ENCODE measurements at places on chromosomes 2 and 18. TPM values are rescaled to one million over a fixed set of nuclear protein-coding genes. Genes with fewer than 3 reads are reported as not detected.
A peak's percentile ranks its signal among the peaks of the same experiment; 100 is the strongest.

DNA sequence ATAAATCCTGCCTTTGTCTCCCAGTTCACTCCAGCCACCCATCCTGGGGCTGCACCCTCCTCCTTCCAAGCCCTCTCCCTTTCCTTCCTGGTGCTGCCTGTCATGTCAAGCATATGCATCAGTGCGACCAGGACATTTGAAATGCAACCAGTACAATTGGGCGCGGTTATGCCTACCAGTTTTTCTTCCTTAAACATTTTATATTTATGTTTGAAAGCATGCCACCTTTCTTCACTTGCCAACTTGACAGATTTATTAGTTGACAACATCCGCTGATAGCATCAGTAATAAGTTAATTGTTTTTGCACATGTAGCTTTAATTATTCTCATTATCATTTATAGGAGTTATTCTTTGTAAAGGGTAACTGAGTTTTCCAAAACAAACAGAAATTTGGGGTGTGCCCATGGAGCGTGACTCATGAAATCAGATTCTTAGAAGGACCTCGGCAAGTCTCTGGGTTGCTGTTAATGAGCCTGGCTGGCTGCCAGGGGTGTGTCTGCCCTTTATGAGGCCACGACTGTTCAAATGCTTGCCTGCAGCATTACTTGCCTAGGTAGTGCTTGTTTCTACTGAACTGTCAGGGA, 32.8 kb upstream of the IL1B start:
- peak; percentile 69 for DNase-seq

DNA sequence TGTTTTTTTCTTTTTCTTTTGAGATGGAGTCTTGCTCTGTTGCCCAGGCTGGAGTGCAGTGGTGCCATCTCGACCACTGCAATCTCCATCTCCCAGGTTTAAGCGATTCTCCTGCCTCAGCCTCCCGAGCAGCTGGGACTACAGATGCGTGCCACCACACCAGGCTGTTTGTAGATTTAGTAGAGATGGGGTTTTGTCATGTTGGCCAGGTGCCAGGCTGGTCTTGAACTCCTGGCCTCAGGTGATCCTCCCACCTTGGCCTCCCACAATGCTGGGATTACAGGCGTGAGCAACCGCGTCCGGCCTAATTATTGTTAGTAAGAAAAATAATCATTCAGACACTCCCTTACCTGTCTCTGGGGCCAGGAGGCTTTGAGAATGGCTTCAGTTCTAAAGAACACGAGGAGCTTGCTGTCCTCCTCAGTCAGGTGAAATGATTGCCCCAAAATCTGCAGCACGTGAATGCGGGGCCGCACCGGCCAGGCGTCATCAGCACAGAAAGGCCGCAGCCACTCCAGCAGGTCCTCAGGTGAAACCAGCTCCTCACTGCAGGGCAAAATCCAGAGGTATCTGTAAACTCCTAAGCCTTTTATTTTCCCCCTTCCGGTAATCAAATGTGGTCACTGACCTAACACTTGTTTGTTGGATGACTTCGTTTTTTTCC, 342.6 kb downstream of the NBAS start:
- DNase-seq = no peak

- DNase-seq = no peak
Observed at GRCh38 chr2:157587576-157587975, 41.1 kb downstream of the ACVR1C start.

DNA sequence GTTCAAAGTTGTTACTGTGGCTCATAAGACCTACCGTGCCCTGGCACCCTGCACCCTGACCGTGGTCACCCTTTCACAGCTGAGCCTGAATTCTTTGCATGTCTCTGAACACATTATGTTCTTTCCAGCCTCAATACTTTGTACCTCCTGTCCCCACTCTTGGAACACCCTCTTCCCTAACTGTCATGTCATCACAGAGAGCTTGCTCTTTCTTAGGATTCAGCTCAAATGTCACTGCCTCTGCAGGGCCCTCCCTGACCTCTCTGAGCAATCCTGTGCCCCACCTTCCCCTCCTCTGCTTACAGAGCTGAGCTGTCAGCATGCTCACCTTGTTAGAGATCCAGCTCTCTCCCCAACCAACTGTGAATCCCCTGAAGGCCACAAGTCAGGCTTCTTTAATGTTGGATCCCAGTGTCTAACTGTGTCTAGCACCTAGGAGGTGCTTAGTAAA, 15.0 kb downstream of the PRKAG3 start:
- DNase-seq = peak; percentile 44

DNA sequence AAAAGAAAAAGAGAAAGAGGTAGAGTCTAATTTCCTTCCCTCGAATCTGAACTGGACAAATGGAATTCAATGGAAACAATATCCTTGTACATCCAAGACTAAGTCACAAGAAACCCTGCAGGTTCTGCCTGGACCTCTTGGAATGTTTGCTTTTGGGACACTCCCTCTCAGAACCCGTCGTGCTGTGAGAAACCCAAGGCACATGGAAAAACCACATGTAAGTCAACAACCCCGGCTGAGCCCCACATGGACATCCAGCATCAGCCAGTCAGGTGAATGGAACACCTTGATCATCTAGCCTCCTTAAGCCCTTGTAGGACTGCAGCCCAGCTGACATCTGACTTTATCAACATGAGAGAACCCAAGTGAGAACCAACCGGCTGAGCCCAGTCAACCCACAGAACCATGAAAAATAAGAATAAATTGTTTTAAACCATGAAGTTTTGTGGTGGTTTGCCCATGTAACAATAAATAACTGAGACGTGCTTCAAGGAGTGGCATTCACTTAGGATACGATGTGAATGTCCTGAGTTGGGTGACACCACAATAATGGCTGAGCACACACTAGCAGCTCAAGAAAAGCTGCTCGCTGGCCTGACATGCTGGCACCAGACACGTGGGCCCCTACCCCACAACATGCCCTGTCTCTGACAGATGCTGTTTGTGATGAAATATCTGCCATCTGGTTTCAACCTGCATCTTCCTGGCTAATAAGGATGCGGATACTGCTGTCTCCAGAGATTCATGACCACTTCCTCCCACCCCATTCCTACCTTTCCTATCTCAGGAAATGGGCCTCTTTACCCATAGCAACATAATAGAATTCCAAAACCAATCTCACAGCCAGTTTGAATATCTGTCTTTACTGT, 28.8 kb downstream of the PKDCC start:
- no peak for DNase-seq

DNA sequence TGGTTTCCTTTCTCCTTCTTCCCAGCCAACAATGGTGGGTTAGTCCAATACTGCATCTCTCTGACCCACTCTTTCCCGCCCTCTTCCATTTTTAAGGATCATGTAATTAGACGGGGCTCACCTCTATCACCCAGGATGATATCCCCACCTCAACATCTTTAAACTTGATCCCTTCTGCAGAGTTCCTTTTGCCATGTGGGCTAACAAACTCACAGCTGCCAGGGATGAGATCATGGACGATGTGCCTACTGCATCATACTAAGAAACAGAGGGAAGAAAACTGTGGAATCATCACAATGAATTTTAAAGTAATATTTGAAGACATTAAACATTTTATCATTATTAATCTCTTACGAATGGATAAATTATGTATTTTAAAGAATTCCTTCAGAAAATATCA, 183.5 kb downstream of the RDH14 start:
- no peak for DNase-seq

- DNase-seq = no peak
Observed at GRCh38 chr2:207041279-207041678, 102.0 kb downstream of the CPO start.

DNA sequence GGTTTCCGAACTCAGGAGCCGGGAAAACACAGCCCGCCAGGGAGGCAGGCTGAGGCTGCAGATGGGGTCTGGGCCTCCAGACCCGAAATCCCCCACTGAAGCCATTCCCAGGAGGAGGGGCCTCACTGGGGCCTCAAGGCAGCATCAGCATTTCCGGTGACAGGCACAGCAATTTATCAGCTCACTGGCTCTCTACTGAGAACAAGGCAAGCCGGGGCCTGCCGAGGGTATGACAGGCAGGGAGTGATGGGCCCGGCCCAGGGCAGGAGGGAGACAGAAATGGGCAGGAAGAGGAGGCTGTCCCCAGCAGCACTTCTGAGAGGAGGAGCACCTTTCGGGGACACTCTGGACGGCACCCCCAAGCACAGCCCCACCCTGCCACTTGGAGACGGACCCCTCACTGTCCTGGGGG, 12.5 kb downstream of the SDC1 start:
- DNase-seq = no peak

- no peak for DNase-seq
Observed at GRCh38 chr2:83817511-83817910, 641.6 kb downstream of the SUCLG1 start.

GRCh38 chr2:18244845-18245244, 315.6 kb downstream of the RDH14 start:
- DNase-seq = no peak

- no peak for DNase-seq
Observed at GRCh38 chr2:184677171-184677570, 78.8 kb downstream of the ZNF804A start.

GRCh38 chr2:86026744-86027065, 79.0 kb downstream of the POLR1A start:
- DNase-seq = no peak

DNA sequence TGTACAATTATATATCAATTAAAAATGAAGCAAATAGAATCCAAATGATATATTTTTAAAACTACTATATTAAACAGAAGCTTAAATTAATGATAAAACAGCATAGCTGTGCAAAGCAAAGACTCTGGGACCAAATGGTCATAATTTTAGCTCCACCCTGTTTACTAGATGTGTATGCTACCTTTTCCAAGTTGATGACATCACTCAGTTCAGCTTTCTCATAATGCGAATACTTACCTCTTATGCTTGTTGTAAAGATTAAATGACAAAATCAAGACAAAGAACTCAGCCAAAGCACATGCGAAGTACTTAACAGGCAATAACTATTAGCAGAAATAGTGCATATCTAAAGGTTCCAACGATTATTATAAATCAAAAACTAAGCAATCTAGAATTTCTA, 51.6 kb downstream of the LNPK start:
- no peak for DNase-seq

DNA sequence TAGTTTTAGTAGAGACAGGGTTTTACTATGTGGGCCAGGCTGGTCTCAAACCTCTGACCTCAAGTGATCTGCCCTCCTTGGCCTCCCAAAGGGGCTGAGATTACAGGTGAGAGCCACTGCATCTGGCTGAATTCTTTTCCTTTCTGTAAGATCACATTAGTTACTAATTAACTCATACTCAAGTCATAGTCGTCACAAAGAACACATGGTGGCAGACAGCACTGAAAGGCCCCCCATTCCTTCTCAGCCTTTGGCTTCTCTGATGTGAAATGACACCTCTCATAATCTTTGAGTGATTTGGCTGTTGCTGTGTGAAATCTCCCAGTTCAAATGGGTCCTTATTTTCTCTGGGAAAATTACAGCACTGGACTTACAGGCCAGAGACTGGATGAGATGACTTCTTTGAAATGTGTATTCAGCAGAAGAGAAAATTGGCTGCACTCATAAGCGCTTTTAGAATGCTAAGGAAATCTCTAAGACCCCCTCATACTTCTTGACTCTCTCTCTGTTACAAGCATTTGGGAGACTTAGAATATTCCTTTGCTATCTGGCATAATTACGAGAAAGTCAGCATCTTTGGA, 764.8 kb downstream of the RNF144A start:
- no peak for DNase-seq

GRCh38 chr2:52964916-52965530, 802.6 kb upstream of the CHAC2 start:
- DNase-seq = no peak

- no peak for DNase-seq
Observed at GRCh38 chr2:237720957-237721356, 77.6 kb upstream of the RBM44 start.

The CCDC85A gene
- 1.8 TPM for polyA plus RNA-seq

The CNGA3 gene
- polyA plus RNA-seq = not detected

The CPO gene
- polyA plus RNA-seq = 0.91 TPM

The NOL4 gene
- not detected for polyA plus RNA-seq

The ARMC9 gene
- 2.2 TPM for polyA plus RNA-seq

The HOXD13 gene
- not detected for polyA plus RNA-seq

The SCYGR4 gene
- polyA plus RNA-seq = not detected

The MBD5 gene
- 4.7 TPM for polyA plus RNA-seq

The ASB18 gene
- 0.21 TPM for polyA plus RNA-seq
